Placental pericyte (primary cell): ENCODE measurements at places on chromosomes 2 and 18. TPM values are rescaled to one million over a fixed set of nuclear protein-coding genes. Genes with fewer than 3 reads are reported as not detected.

The EVX2 gene
- total RNA-seq = not detected in 2 replicates

The CIB4 gene
- not detected in 2 replicates for total RNA-seq

The ANAPC1 gene
- total RNA-seq = 43.8 and 98.6 TPM in 2 replicates

The CLEC4F gene
- total RNA-seq = not detected in 2 replicates
